Neural crest cell (in vitro differentiated cells): ENCODE measurements at places on chromosomes 5 and 9. TPM values are rescaled to one million over a fixed set of nuclear protein-coding genes. Genes with fewer than 3 reads are reported as not detected.
A peak's percentile ranks its signal among the peaks of the same experiment; 100 is the strongest.

- peak; percentile 87 for DNase-seq
Measured at GRCh38 chr5:10856683-10857337, 95.8 kb upstream of the DAP start.

DNA sequence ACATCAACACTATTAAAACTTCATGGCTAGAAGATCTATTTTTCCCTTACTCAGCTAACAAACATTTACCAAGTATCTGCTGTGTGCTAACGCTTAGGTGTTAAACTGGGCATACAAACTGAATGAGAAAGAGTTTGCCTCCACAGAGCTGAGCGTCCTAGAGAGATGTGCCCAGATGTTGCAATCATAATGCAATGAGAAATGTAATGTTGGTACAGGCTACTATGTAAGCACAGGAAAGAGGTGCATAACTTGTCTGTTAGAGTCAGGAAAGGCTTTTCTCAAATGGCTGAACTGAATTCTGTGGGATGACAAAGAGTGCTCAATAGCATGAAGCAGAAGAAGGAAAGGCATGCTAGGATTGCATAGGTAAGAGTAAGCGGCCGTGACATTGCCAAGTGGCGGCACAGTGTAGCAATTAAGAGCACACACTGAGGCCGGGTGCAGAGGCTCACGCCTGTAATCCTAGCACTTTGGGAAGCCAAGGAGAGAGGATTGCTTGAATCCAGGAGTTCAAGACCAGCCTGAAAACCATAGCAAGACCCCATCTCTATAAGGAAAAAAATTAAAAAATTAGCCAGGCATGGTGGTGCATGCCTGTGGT lies 137.8 kb downstream of the MEF2C start:
- DNase-seq = no peak

DNA sequence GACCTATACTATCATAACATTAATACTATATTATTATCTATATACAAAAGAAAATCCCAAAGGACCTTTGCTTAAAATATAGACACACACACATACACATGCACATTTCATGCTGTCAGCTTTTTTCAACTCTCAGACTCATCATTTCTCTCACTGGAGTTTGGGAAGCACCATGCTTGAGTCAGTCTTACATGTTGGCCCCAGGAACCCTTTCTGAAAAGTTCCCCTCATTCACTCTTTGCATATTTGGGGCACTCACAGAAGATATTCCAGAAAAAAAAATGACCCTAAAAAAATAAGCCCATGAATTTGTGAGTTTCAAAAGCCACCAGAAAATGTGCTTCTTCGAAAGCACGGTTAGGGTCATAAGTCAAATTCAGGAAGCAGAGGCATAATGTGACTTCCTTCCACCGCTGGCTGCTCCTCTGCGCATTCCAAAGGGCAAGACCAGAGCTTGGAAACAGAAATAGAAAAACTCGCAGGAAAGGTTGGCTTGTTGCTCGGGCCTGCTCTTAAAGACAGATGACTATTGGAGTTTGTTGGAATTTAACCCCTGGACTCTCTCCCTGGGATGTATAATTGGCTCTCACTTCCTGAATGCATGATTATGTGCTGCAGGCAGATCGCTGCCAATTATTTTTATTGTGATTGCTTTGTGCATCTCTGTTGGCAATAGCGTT lies 129.7 kb upstream of the IQGAP2 start:
- DNase-seq = no peak

DNA sequence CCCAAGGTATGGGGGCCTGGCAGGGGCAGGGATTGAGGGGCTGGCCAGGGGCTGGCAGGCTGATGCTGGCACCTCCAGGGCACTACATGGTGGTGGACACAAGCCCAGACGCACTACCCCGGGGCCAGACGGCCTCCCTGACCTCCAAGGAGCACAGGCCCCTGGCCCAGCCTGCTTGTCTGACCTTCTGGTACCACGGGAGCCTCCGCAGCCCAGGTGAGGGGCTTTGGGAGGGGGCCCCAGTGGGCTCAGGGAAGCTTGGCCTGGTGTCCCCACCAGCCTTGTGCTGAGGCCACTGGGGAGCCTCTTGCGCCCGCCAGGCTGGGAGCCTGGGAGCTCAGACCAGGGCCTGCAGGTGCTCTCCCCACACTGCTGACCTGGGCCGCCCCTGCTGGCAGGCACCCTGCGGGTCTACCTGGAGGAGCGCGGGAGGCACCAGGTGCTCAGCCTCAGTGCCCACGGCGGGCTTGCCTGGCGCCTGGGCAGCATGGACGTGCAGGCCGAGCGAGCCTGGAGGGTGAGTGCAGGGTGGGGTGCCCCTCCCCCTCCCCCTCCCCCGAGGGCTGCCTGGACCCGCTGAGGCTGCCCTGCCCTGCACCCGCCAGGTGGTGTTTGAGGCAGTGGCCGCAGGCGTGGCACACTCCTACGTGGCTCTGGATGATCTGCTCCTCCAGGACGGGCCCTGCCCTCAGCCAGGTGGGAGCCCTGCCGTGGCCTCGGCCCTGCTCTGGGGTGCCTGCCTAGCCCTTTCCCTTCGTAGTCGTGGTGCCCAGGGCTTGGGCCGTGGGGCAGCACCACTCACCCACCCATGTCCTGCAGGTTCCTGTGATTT lies 5.7 kb downstream of the MAMDC4 start:
- DNase-seq = no peak

DNA sequence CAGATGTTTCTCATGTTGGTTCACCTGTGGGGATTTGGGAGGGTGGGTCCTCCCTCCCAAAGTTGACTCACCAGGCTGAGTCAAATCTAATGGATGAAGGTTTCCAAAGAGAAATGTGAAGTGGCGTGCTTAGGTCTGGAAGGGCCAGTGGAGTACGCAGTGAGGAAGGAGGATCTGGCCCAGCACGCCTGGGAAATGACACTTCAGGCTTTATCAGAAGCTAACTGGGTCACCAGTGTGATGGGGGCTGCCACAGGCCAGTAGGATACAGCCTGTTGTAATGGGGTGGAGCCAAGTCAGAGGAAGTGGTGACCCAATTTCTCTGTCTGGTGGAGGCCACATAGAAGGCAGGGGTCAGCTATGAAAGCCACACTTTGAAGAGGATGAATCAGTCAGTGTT lies 18.0 kb downstream of the POLR1E start:
- no peak for DNase-seq

DNA sequence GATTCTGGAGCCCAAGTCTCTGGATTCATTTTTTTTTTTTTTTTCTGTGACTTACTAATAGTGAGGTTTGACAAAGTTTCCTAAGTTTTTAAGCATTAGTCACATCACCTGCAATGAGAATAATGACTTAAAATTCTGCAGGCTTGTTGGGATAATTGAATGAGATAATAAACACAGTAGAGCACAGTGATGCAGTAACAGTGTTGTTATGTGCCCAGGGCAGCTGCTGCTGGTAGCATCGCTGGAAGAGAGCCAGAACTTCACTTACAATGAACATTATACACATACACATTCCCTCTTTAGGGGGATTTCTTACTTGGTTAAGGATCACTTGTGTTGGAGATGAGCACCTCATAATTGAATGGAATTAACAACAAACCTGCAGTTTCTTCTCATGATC lies 78.9 kb downstream of the ALDH7A1 start:
- no peak for DNase-seq

GRCh38 chr5:111079846-111080245 lies 8.3 kb downstream of the TSLP start:
- DNase-seq = no peak

DNA sequence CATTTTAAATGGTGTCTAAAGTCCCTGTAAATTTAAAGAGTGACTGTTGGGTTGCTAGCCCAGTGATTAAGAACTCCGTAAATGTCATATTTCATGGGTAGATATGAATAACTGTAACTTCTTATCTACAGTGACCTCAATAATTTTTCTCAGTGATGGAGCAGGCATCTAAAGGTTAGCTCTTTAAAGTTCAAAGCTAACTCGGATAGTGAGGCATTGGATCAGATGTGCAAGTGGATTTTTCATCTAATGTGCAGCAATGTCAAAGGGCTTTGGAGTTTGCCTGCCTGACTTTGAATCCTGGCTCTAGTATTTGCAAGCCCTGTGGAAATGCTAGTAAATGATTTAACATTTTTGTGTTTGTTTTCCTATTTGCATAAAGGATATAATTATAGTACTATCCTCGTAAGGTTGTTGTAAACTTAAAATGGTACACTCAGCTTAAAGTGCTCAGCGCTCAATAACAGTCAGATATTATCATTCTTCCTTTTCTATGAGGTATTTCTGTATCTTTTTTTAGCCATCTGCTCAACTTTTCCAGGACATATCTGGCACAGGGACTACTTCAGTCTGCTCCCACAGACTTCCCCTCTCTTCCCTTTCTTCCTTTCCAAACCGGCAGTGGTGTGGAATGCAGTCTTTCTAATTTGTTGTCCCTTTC lies 163.7 kb upstream of the ELL2 start:
- no peak for DNase-seq

GRCh38 chr5:140043508-140043872 lies 391 bp upstream of the NRG2 start:
- no peak for DNase-seq

DNA sequence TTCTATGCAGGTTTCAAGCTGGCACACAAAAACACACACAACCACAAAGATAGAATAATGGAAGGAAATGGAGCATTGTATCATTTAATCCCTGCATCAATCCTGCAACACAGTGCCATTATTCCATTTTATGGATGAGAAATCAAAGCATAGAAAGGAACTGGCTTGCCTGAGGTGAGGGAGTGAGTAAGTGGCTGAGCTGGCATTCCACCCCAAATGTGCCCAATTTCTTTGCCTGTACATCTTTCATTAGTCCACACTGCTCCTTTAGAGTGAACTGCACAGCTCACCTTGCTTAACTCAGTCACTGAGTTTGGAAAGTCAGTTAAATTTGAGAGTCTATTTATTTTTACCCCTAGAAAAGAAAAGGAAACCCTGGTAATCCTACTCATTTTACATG lies 28.9 kb downstream of the ZNF366 start:
- no peak for DNase-seq

DNA sequence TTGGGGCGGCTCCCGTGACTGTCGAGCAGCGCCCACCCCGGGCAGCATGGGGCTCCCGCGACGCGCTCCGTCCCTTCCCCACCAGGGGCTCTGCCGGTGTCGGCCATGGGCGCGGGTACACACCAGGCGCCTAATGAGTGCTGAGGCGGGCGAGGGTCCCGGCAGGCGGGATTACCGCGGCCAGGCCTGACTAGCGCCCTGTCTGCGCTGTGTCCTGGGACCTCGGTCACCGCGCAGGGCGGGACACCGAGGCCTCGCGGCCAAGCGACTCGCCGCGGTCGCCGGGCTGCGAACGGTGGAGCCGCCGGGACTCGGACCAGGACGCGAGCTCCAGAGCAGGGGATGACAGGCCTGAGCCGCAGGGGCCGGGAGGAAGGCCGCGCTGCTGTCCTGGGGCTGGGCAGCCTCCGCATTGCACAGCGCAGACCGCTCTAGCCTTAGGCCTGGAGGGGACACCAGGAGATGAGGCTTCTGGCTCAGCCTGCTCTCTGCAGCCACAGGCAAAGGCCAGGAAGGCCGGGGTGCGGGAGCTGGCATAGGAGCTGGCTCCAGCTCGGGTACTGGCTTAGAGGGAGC lies 14.1 kb downstream of the LCN10 start:
- DNase-seq = no peak

DNA sequence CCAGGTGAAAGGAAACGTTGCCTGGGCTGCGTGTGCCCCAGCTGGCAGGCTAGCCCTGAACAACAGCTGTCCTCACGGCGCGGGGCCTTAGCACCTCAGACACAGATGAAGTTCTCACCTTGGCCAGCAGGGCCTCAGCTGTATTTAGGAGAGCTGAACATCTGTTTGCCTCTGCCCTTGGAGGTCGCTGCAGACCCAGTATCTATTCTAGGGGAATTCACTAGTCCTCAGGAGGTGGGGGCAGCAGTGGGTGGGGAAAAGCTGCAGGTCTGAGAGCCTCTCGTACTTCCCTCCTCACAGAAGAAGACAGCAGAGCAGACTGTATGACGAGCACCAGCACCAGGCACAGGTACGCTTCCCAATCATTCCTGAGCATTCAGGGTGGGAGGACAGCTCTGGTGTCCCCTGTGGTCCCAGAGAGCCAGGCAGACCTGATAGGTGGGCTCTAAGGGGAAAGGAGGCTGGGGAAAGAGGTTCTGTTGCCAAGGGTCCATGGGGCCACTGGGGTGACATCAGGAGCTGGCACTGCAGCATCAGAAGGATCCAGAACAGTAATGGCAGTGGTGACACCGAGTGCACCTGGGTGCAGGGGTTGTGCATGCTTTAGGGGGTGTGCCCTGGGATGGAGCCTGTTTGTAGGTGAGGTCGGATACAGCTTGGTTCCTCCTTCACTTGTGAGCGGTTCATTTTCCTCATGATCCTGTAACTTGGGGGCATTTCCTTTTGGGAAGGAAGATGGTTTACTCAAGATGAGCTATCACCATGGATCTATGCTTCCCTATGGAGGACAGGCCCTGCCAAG lies 13.8 kb downstream of the CD74 start:
- DNase-seq = no peak

DNA sequence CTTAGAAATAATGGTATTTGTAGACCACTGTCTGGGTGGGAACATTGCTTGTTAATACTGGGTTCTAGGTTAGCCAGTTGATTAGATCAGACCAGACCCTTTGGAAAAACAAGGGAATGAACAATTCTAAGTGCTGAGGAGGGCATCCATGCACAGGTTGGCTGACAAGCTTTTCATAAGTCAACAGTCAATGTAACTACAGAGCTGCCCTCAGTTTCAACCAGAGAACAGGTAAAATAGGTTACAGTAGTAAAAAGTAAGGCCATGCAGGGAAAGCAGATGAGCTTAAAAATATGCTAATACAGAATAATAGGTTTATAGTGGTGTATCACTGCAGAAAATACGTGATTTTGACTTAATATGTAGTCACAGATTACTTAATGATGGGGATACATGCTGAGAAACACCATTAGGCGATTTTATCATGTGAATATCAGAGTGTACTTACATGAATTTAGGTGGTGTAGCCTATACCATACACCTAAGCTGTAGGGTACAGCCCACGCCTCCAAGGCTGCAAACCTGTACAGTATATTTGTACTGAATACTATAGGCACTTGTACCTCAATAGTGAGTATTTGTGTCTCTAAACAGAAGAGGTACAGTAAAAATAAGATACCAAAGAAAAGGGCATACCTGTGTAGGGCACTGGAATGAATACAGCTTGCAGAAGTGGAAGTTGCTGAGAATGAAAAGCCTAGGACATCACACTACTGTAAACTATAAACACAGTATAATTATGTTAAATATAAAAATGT lies 6.1 kb upstream of the FGF18 start:
- no peak for DNase-seq

- no peak for DNase-seq
Measured at GRCh38 chr9:132804576-132805295, 73.3 kb downstream of the AK8 start.

TLX3 gene
- 0.51 and 0.52 TPM in 2 replicates for total RNA-seq

PIP5K1B gene
- total RNA-seq = 5.9 and 6.5 TPM in 2 replicates

SPAAR gene
- not detected in 2 replicates for total RNA-seq

NEURL1B gene
- total RNA-seq = 5.7 and 6.1 TPM in 2 replicates

NFX1 gene
- 32.2 and 33.2 TPM in 2 replicates for total RNA-seq

CNTNAP3 gene
- total RNA-seq = 5.4 and 6.0 TPM in 2 replicates
